ENCODE measurements at places on chromosomes 11 and 22. TPM values are rescaled to one million over a fixed set of nuclear protein-coding genes. Genes with fewer than 3 reads are reported as not detected.

- no peaks in the 10 kb centered on the region for H3K36me3 ChIP-seq
- no peaks in the 10 kb centered on the region for H3K27me3 ChIP-seq
- DNase-seq: no peak
- H3K4me3 ChIP-seq: no peak overlapping the region
- H3K27ac ChIP-seq: no peak overlapping the region
- H3K4me1 ChIP-seq: no peaks in the 10 kb centered on the region
Measured at GRCh38 chr11:128236506-128237498, 350.6 kb downstream of the ETS1 start.

GRCh38 chr11:2460540-2461252, 15.9 kb downstream of the KCNQ1 start:
- DNase-seq: no peak
- H3K27ac ChIP-seq: no peak overlapping the region
- no peaks in the 10 kb centered on the region for H3K27me3 ChIP-seq
- H3K4me1 ChIP-seq: peaks cover 18% of the 10 kb centered on the region
- no peak overlapping the region for H3K4me3 ChIP-seq

DNA sequence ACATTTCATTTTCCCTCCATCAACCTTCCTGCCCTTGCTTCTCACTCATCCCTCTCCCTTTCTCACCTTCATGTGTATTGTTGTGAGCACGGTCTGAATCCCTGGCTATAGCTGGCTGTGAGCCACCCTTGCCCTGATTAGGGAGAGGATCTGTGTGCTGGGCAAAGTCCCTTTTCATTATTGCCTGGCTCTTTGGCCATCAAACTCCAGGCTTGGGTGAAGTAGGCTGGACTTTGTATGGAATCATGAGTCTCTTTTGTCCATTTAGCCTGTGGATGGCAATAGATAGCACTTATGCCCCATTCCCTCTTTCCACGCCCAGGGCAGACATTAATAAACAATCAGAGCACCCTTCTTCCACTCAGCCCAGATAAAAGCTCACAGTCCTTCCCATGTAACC, 6.7 kb downstream of the MYO18B start:
- H3K4me1 ChIP-seq: peaks cover 24% of the 10 kb centered on the region
- DNase-seq: no peak
- H3K36me3 ChIP-seq: no peaks in the 10 kb centered on the region
- H3K27me3 ChIP-seq: no peaks in the 10 kb centered on the region
- no peak overlapping the region for H3K27ac ChIP-seq

DNA sequence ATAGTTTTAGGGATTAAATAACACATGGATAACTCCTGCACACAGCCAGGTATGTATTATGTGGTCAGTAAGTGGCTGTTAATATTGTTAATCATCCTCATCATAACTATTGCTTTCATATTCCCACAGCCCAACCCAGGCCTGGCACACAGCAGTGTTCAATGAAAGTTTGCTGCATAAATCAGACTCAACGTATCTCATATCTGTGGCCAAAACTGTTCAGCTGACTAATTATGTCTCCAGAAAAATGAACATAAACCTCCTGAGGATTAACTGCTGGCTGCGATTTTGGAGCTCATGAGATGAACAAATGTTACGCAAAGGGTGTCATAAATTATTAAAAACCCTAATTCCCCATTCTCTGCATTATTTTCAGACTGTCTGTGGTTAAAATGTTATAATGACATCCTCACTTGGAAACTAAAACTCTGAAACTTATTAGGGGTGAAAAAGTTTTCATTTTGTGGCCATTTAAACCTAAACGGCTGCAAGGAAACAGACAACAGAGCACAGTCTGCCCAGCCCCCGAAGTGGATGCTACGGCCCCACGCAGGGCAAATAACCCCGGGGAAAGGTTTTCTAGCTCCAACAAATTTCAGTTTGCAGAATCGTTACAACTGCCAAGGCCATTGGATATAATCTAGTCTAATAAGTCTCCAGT, 17.3 kb downstream of the ABCC8 start:
- H3K4me1 ChIP-seq: no peaks in the 10 kb centered on the region
- H3K4me3 ChIP-seq: no peak overlapping the region
- DNase-seq: no peak
- no peaks in the 10 kb centered on the region for H3K36me3 ChIP-seq
- peaks cover 7% of the 10 kb centered on the region for H3K27me3 ChIP-seq

GRCh38 chr11:40274017-40274416, 1185.4 kb downstream of the LRRC4C start:
- no peak overlapping the region for H3K27ac ChIP-seq
- no peak overlapping the region for H3K4me3 ChIP-seq
- no peaks in the 10 kb centered on the region for H3K36me3 ChIP-seq
- no peak for DNase-seq
- no peaks in the 10 kb centered on the region for H3K4me1 ChIP-seq
- no peaks in the 10 kb centered on the region for H3K27me3 ChIP-seq

DNA sequence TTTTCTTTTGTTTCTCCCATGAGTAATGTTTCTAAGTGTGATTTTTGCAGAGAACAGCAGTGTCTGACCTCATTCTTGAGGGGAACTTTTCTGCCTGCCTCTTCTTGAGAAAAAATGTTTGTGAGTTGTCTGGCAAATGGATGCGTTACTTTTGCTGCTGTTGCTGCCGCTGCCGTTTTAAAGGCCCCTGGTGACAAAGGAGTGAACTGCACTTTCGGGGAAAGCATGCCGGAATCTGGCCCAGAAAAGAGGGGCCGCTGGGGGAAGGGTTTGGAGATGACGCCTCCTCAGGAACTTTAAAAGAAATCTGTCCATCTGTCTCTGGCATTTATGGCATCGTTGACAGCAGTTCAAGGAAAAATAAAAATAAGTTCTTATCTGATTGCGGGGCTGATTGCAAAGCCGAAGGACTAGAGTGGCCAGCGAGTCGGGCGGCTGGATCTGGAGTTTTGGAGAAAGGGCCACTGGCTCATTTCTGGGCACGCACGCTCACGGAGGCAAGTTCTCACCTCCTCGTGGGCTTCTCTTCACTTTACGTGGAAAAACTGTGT, 16.5 kb downstream of the ZBTB16 start:
- H3K4me1 ChIP-seq: no peaks in the 10 kb centered on the region
- DNase-seq: peak; percentile 6
- H3K36me3 ChIP-seq: no peaks in the 10 kb centered on the region
- peaks cover 31% of the 10 kb centered on the region for H3K27me3 ChIP-seq
- no peak overlapping the region for H3K27ac ChIP-seq

SLC22A9 gene
- total RNA-seq: not detected

CCDC116 gene
- 0.66 TPM for total RNA-seq
